ENCODE measurements at places on chromosomes 1 and 21. TPM values are rescaled to one million over a fixed set of nuclear protein-coding genes. Genes with fewer than 3 reads are reported as not detected.

DNA sequence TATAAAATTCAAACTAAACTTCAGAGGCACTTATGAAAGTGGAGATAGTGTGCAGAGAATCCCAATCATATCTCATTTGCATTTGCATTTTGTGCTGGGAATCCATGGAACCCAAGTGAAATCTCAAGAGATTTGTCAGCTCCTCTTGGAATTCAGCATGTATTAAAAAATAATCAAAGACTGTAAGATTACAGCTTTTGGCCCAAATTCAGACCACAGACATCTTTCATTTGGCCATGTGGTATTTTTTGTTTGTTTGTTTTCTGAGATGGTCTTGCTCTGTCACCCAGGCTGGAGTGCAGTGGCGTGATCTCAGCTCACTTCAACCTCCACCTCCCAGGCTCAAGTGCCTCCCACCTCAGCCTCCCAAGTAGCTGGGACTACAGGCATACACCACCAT, 3.8 kb upstream of the CACYBP start:
- no peak for DNase-seq

DNA sequence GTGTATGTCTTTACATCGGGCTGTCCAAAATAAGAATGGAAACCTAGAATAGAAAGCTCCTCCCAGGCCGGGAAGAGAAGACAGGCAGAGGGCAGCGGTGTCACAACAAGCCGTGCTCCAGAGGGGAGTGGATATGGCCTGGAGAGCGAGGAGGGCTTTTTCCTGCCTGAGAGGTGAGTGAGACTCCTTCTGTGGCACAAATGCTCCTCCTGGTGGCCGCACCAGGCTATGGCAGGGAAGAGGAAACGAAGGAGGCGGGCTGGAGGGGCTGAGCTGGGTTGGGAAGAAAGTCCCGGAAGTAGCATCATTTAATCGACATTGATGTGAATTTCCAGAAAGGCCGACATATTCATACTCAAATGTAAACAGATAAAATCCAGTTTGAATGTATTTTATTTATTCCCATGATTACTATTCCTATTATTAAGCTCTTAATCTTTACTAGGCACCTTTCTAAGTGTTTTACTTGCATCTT, 54.7 kb downstream of the MEF2D start:
- no peak for DNase-seq

GRCh38 chr1:222009105-222009730, 267.3 kb upstream of the DUSP10 start:
- no peak for DNase-seq

DNA sequence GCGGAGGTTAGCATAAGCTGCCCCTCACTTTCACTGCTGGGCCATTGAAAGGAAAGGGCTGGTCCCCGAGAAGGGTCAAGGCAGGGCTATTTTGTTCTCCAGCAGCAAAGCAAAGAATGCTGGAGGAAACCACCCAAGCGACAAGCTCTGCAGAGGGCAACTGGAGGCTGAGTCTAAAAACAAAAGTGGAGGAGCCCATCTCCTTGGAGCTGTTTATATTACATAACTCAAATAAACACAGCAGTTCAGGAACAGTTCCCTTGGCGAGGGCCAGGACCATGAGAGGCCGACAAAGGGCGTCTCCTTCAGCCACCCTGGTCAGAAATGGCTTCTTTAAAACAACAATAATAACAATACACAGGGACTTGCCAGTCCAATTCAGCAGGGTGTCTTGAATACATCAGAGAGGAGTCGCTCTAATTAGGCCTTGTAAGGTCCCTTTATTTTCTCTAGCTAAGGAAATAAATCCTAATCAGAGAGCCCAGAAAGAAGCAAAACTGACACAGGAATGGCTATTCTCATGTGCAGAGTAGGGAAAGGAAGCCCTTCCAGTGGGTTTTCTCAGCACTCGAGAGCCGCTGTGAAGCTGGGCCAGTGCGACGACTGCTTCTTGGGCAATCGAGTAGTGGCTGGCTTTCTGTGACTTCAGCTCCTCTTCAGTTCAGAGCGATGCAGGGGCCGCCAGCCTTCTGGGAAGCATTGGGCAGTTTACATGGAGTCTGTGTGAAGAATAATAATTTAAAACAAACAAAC, 57.0 kb upstream of the TARBP1 start:
- peak; percentile 86 for DNase-seq

GRCh38 chr21:18350216-18350615, 53.4 kb downstream of the TMPRSS15 start:
- DNase-seq, result no peak

- DNase-seq, result peak; percentile 8
These were observed 58.4 kb upstream of the LGALS8 start for GRCh38 chr1:236465231-236465958.

DNA sequence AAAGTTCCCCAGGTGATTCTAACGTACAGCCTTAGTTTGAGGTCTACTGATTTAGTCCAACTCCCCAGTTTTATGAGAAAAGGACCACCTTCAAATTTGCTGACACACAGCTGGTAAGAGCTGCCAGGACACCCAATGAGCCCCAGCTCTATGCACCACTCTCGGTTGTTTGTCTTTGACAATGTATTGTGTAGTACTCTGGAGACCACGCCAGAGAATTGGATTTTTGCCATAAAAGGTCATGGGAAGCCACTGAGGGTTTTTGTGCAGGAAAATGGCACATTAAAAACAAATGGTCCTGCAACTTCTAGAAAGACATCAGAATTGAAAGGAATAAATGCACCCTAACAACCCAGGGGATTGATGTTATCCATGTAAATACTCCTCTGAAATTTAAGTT, 7.1 kb upstream of the IER5 start:
- DNase-seq, result no peak

GRCh38 chr1:8633741-8634501, 183.5 kb downstream of the RERE start:
- DNase-seq, result no peak

DNA sequence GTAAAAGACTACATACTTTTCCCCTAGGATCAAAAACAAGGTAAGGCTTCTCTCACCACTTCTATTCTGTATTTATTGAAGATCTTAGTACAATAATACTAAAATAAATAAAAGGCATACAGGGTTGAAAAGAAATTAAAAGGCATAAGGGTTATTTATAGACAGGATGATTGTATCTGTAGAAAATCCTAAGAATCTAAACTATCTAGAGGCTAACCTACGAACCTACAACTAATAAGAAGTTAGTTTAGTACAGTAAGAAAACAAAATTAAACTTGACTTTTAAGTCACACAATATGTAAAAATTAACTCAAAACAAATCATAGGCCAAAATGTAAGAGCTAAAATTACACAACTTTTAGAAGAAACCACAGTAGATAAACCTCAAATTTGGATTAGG, 50.4 kb upstream of the ADAM30 start:
- DNase-seq, result no peak

- no peak for DNase-seq
These were observed 29.1 kb upstream of the LRRC8C start for GRCh38 chr1:89603651-89604413.

DNA sequence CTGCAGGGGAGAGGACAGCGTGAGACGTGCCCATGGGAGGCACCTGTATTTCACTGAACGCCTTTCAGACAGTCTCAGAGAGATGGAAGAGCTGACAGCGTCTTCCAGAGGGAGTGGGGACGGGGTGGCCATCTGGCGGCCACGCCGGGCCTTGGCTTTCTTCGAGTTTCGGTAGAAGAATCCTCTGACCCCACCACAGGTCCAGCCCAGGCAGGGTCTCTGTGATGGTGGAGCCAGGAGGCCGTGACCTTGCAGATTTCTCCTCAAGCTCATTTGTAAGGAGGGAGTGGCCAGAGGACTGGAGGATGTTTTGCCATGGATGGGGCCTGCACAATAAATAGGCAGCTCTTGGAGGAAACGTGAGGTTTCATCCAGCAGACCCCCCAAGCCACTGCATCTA, 47.6 kb upstream of the ADARB1 start:
- DNase-seq, result peak; percentile 84

GRCh38 chr1:154404511-154404931, 622 bp upstream of the IL6R start:
- DNase-seq, result no peak

GRCh38 chr1:176206006-176206960, 803 bp downstream of the COP1 start:
- DNase-seq, result no peak

DNA sequence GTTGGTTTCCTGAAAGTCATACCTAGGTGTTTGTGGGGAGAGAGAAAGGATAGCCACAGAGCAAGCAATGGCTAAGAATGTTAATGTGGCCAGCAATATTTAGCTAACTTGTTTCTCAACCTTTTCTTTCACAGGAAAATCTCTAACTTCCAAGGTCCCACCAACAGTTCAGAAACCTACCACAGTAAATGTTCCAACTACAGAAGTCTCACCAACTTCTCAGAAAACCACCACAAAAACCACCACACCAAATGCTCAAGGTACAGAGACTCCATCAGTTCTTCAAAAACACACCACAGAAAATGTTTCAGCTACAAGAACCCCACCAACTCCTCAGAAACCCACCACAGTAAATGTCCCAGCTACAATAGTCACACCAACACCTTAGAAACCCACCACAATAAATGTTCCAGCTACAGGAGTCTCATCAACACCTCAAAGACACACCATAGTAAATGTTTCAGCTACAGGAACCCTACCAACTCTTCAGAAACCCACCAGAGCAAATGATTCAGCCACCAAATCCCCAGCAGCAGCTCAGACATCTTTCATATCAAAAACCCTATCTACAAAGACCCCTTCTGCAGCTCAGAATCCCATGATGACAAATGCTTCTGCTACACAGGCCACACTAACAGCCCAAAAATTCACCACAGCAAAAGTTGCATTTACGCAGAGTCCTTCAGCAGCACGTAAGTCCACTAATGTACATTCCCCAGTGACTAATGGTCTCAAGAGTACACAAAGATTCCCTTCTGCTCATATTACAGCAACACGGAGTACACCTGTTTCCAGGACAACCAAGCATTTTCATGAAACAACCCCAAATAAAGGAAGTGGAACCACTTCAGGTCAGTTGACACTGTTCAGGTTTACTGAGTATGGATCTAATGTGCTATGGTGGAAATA, 15.3 kb downstream of the CD55 start:
- DNase-seq, result no peak

DNA sequence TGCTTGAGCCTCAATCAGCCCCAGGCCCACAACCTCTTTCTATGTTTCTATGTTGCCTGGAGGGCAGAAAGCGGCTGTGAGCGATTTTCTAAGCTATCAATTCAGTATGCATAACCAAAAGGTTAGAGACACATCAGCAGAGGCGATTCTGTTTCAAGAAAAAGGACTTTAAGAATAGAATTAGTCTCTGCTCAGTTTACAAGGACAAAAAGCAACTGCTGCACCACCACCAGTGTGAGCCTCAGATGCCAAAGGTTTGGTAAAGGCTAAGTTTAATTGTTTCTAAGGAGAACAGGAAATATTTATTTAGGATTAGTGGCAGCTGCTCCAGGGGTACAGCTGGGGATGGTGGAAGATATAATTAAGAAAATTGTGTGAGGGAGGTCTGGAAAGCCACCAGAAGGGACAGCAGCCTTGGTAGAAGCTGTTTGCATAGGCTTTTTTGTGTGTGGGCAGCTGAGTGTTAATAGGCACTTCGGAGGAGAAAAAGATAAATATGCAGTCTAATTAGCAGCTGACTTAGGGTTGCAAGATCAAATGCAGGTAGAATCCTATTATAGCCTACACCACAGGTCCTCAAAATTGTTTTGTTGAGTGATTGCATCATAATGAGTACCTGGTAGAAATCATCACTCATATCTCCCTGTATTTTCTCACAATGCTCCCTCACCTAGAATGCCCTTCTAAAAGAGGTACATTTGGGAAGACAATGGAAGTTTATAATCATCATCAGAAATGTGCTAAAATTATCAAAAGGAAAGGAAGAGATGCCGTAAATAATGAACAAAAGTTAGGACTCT, 35.8 kb downstream of the ZC3H11B start:
- DNase-seq, result no peak

DNA sequence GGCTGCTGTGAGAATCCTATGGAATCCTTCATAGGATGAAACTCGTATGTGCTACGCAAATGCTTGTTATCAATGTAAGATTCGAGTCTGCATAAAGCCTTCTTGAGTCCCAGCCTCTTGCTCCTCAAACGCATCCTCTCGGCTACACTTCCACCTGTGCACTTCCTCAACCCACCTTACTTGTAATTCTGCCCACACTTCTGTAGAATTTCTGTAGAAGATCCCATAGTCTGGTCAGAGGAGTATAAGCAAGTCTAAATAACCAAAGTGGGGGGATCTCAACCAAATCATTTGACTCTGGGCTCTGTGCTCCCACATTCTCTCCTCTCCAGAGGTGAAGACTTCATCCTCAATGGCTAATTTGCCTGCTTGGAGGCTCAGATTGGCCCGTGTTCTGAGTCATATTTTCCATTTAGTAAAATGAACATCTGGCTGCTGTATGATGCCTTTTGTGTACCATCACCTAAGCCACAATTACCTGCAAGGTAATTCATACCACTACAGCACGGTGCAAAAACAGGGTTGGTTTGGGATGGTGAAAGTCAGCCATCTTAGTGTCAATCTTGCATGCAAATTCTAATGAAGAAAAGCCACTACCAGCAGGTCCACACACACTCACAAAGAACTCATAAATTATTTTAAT, 63.2 kb downstream of the ITPKB start:
- DNase-seq, result no peak

The CAMK2N1 gene
- total RNA-seq, result 13.6 TPM

The PPFIA4 gene
- total RNA-seq, result 0.55 TPM

The SPRR3 gene
- not detected for total RNA-seq

The AMY2A gene
- 2.7 TPM for total RNA-seq

Measured in mesenteric fat pad (tissue), 1 donor.